ENCODE measurements at places on chromosomes 3 and 15.

DNA sequence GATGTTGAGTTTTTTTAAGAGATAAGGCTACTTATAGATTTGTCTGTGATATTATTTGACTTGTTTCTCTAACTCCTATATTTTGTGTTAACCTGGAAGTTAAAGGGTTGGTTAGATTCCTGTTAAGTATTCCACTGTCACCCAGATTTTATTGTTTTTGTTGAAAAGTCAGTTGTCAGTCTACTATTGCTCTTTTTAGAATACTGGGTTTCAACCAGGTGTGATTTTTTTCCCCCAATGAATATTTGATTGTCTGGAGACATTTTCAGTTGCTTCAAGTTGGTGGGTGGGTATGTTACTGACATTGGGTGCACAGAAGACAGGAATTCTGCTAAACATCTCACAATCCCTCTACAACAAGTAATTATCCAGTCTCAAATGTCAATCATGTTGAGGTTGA is 43.8 kb upstream of the GPR149 start:
- no peak for DNase-seq

GRCh38 chr15:92361321-92362000 is 32.2 kb upstream of the ST8SIA2 start:
- DNase-seq = no peak

DNA sequence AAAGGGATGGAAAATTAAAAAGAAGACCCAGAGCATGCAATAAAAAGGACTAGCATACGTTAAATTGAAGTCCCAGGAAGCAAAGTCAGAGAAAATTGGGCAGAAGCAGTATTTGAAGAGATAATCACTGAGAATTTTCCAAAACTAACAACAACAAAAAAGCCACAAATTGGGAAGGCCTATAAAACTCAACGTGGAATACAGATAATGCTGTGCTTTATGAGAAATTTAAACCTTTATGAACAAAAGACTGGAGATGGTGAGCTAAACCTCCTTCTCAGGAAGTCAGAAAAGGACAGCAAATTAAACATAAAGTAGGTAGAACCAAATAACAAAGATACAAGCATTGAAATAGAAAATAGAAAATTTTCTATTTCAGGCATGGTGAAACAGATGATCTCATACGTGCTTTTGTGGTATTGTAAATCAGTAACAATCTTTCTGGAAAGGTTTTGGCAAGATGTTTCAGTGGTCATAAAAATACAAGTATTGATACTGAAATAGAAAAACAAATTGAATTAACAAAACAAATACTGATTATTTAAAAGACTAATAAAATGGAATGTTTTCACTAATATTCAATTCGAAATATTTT is 55.6 kb downstream of the LYSMD4 start:
- DNase-seq = no peak

DNA sequence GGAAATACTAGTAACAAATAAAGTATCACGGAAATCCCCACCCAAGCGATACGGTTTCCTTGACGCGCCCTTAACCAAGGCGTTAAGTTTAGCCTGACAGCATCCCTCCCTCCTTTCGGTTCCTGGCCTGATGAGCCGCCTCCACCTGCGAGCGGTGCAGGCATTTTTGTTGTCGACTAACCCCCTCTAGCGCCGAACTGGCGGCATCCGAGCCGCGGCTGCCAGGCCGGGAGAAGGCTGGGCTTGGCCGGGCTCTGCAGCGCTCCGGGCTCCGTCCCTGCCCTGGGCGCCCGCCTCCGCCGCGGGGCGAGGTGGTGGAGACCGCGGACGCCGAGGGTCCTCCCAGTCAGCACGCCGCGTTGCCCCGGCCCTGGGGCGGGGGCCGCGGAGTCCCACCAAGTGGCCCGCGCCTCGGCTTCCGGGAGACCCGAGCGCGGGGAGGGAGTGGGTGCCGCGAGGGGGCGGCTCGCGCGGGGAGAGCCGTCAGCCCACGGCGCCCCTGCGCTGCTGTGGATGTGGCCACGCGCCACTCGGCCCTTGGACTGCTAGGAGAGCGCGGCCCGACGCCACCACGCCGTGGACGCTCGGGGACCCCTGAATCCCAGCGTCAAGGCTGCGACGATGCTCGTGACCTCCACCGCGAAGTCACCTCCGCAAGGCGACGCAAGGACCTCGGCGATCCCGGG is 1.1 kb upstream of the EPHA6 start:
- peak; percentile 38 for DNase-seq

GRCh38 chr15:44882499-44882968 is 74.0 kb upstream of the TERB2 start:
- no peak for DNase-seq

- no peak for DNase-seq
Observed at GRCh38 chr15:50077176-50077575, 41.9 kb downstream of the ATP8B4 start.

DNA sequence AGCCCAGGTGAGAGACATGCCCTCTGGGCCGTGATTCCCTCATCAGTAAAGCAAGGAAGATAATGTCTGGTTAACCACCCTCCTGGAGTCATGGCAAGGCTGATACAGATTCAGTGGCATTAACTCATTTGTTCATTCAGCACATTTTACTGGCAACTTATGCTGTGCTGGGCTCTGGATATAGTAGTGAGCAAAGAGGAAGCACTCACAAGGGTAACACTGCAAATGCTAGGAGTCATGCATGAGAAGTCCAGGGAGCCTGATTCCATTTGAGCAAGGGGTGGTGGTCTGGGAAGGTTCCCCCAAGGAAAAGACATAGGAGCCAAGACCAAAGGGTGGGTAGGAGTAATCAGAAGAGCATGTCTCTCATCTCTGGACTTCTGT is 50.2 kb downstream of the SMAD3 start:
- DNase-seq = no peak

- DNase-seq = no peak
Observed at GRCh38 chr3:43379343-43379742, 93.0 kb downstream of the SNRK start.

DNA sequence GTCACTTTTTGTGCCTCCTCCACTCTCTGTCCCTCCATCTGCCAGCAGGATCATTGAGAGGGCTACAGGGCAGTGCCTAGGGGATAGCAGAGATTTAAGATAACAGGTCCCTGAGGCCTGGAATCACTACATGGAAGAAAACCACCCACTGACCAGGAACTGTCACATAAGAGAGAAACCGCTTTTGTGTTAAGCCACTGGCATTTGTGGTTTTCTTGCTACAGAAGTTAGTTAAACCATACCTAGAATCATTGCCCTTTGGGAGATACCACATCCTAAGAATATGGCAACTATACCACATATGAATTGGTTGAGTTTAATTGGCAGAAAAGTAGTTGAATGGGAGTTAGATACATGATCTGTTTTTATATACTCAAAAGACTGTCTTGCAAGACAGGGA is 112.8 kb upstream of the LPP start:
- DNase-seq = no peak

DNA sequence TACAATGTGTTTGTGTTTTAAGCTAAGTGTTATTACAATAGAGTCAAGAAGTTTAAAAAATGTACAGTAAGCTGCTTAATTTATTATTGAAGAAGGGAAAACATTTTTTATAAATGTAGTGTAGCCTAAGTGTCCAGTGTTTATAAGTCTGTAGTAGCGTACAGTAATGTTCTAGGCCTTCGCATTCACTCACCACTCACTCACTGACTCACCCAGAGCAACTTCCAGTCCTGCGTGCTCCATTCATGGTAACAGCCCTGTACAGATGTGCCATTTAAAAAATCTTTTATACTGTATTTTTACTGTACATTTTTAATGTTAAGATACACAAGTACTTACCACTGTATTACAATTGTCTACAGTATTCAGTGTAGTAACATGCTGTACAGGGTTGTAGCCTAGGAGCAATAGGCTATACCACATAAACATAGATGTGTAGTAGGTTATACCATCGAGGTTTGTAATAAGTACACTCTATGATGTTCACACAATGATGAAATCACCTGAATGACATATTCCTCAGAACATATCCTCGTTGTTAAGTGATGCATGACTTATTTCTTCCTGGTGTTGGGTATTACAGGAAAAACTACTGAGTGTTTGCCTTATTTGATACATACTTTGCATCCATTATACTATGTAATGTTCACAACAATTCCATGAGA is 156.6 kb upstream of the NUDT16 start:
- DNase-seq = no peak

All from iPS DF 19.7 (cell line).